SHP77 treated with DMSO at 0.1 percent for 48 hours (cell line): ENCODE measurements at places on chromosomes 16 and 17.
A peak's percentile ranks its signal among the peaks of the same experiment; 100 is the strongest.

GRCh38 chr16:81633147-81633619 lies 145.9 kb upstream of the PLCG2 start:
- no peak for DNase-seq

DNA sequence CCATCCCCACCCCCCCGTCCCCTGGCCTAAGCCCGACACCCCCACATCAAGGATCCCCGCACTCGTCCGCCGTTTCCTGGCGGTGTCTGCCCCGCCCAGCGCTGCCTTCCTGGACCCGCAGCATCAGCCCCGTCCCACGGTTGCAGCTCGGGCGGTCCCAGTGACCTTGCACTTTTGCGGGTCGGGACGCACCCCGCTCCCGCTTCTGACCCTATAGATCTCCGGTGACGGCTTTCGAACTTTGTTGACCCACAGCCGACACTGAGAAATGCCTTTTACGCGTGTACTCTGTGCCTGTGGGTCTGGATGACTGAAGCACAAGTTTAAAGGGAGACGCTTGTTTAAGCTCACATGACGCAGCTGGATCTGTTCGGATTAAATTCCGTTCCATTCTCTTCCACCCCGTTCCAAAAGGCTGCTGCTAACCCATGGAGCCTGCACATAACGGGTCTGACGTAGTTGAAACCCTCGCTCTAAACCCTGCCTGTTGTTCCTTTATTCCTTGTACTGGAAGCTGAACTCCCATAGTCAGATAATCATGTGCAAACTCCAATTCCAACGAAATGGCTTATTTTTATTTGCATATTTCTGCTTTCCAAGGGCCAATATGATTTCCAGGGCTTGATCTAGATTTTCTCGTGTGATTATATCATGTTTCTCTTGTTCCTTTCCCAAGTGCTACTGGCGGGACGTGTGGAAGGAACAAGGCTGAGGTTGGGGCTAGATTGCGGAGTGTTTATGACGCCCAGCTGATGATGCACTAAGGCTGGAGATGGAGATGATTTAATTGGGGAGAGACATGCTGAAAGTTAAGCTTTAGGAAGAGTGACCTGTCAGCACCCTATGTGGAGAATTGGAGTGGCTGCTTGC lies 834 bp downstream of the FLYWCH1 start:
- peak; percentile 15 for DNase-seq

- no peak for DNase-seq
Observed at GRCh38 chr17:37608351-37609169, 658 bp downstream of the SYNRG start.

- no peak for DNase-seq
Observed at GRCh38 chr17:76883744-76884525, 15.7 kb downstream of the MGAT5B start.

DNA sequence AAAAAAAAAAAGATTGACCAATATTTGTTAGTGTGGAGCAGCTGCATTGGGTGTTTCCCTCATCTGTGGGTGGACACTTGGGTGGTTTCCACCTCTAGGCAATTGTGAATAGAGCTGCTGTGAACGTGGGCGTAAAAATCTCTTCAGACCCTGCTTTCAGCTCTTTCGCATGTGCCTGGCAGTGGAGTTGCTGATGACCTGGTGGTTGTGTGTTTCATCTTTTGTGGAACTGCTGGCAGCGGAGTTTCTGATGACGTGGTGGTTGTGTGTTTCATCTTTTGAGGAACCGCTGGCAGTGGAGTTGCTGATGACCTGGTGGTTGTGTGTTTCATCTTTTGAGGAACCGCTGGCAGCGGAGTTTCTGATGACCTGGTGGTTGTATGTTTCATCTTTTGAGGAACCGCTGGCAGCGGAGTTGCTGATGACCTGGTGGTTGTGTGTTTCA lies 21.4 kb downstream of the ZC3H18 start:
- no peak for DNase-seq

- peak; percentile 58 for DNase-seq
Observed at GRCh38 chr17:42322382-42323267, 34.3 kb downstream of the STAT5A start.

DNA sequence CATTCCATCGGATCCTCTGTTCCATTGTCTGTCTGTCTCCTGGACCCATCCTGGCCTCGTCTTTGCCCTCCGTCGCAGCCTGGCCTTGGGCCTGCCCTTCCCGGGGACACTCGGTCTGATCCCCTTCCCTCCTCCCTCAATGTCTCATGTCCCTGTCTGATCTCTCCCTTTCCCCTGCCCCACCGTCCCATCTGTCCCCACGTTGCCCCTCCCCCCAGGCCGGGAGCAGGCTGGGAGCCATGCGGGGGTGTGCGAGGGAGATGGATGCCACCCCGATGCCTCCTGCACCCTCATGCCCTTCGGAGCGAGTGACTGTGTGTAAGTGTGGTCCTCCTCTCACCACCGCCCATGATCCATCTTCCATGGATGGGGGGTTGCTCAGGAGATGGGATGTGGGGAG lies 5.3 kb upstream of the ATP2A1 start:
- no peak for DNase-seq

GRCh38 chr16:58048494-58049231 lies 23.1 kb downstream of the MMP15 start:
- DNase-seq, result no peak

GRCh38 chr17:74342224-74342623 lies 16.2 kb downstream of the KIF19 start:
- DNase-seq, result no peak
